Spinal cord (tissue), 10 donors: ENCODE measurements at places on chromosomes 4 and X.

- peak; percentile 20 for DNase-seq
These were observed at the start of gene RNF128 for GRCh38 chrX:106726485-106727437. Gene RNF128, plus strand, starts transcription at chrX:106726701. Its CDS starts 213 bp downstream, at chrX:106726914.

- DNase-seq, result no peak
These were observed 118.5 kb downstream of the PLS3 start for GRCh38 chrX:115679460-115679859.

DNA sequence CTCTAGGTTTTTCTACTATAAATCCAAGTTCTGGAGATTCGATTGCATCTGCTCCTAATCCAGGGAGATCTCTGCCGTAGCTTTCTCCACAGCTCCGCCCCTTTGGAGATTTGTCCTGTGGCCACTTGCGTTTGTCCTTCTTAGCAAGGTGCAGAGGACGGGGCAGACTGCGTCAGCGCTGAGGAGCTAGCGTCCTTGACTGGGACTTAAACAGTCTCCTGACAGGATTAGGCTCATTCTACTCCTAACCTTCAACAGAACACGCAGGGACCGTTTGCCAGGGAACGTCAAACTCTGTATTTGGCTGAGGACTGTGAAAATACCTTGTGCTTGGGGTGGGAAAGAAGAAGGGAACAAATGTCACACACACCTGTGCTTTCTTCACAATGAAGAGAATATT, 38.6 kb downstream of the SORBS2 start:
- DNase-seq, result no peak

GRCh38 chr4:5888222-5889001, 4.5 kb downstream of the CRMP1 start:
- peak; percentile 71 for DNase-seq

DNA sequence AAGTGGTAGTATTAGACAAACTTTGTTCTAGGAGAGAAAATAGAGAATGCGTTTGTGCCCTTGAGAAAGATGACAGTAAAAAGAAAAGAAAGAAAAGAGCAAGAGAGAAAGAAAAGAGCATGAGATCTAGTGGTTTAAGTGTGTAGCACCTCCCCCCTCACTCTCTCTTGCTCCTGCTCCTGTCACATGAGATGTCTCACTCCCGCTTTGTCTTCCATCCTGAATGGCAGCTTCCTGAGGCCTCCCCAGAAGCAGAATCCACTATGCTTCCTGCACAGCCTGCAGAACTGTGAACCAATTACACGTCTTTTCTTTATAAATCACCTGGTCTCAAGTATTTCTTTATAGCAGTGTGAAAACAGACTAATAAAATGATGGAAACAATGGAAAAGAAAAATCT, 499.6 kb downstream of the ACTRT1 start:
- no peak for DNase-seq

DNA sequence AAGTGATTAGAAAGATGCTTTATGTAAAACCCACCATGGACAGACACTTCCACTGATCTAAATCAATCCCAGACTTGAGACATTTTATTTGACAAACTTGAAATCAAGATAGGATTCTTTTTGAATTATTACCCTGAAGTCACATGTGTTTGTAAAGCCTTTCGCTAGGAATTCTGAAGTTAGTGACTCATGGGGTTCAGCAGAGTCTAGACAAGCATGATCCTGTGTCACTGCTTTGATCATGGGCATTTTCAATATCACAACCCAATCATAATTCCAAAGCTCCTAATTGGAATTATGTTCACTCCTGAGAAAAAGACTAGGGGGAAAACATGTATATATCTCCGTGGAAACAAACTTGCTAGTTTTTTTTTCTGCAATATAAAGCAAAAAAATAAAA, 67.5 kb upstream of the BMP3 start:
- no peak for DNase-seq

GRCh38 chr4:56255820-56256219, 131.5 kb downstream of the AASDH start:
- DNase-seq, result no peak

GRCh38 chr4:163042306-163042705, 124.4 kb downstream of the NAF1 start:
- DNase-seq, result no peak

DNA sequence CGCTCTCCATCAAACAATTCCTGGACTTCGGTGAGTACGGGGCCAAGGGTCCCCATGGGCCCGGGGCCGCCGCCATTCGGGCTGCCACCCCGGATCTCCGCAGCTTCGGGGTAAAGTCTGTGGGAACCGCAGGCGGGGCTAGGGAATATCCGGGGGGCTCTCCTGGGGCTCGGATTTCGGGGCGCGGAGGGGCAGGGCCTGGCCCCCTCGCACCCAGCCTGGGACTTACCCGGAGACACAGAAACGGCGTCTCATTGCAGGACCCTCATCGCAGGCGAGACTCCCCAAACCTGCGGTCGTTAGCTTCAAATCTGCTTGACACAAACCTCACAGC, 413 bp downstream of the PDK3 start:
- DNase-seq, result peak; percentile 13

GRCh38 chrX:132968296-132968949, 10.0 kb upstream of the HS6ST2 start:
- no peak for DNase-seq

DNA sequence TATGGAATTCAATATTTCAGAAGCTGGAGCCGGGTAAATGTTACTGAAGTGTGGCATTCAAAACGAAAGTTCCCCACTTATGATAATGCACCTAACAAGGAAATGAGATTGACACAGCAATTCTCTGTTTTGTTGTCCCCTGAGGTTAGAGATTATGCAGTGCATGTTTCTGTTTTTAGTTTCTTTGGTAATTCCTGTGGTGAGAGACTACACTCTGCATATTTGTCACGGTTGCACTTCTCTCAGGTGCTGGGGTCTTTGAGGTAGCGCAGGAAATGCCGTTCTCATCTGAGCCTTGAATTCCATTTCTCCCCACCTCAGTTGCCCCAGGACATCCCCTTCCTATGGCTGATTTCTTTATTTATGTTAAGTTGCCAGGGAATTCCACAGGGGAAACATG, 15.3 kb upstream of the BEND4 start:
- DNase-seq, result no peak

DNA sequence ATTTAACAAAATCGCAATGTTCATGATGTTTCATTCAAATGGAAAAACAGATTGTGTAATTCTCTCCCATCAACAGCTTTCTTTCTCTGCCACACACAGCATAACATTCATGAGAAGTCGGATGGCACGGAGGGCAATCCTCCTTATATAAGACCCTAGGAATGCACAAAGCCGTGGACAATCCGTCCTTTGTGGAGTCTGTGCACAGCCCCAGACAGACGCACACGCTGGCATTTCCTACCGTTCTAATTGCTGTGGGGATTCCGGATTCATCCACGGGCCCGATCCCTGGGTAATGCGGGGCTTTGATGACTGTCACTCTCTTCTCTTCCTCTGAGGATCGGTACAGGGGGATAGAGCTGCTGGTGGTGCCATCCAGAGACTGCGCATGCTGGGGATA, 121.9 kb upstream of the PDLIM3 start:
- DNase-seq, result peak; percentile 45

GRCh38 chr4:54542540-54543041, 115.2 kb upstream of the KIT start:
- DNase-seq, result no peak

DNA sequence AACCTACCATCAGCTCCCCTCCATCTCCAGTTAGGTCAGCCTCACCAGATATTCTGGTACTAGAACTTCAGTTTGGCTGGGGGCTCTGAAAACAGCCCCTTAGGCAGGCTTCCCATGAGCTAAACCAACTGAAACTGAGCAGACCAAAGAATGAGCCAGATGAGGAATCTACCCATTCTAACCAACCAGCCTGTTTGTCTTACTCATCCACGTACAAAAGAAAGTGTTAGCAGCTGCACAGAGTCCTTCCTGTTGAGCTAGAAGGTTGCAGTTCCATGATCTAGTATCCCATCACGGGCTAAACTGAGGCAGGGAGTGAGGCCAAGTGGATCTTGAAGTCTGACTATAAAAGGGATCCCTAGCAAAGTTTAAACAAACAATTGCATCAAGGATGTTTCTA, 17.5 kb downstream of the MAGEA9B start:
- DNase-seq, result no peak

DNA sequence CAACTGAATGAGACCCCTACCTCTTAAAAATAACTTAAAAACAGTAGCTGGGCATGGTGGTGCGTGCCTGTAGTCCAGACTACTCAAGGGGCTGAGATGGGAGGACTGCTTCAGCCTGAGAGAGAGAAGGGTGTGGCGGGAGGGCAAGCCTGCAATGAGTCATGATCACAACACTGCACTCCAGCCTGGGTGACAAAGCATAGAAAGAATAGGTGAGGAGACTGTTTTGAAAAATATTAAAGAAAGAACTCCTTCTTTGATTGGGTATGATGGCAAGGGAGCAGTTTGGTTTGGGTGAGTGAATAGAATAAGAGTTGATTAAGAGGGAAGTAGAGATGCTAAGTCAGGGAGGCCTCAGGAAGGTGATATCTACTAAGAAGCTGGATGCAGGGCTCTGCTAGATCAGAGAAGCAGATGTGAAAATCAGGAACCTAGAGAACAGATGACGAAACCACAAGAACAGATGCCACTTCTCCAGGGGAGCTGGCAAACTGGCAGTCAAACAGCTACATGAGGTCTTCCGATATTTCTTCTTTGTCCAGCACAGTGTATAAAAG, 318.6 kb downstream of the OPHN1 start:
- DNase-seq, result no peak

DNA sequence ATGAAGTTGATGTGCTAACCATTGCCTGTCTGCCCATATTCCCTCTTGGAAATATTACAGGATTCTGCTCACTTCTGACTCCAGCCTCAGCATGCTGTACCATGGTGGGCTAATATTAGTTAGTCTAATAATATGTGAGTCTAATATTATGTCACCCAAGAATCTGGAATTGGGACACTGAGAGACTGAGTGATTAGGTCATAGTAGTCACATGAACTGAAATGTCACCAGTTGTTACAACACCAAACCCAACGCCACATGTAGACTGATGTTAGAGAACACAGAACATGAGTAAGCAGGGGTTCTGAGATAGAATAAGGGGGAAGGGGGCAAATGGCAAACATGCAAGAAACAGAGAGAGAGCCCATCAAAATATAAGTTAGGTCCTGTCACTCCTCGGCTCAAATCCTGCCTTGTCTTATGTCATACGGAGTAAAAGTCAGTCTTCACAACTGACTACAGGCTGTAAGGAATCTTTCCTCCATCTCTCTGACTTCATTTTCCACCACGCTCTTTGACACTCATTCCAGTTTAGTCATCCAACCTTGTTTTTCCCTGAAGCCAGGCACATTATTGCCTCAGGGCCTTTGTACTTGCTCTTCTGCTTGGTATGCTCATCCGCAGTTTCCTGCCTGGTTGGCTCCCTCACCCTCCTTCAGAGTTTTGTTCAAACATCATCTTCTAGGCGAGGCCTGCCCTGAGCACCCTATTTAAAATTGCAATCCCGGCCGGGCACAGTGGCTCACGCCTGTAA, 9.6 kb upstream of the SLAIN2 start:
- no peak for DNase-seq

DNA sequence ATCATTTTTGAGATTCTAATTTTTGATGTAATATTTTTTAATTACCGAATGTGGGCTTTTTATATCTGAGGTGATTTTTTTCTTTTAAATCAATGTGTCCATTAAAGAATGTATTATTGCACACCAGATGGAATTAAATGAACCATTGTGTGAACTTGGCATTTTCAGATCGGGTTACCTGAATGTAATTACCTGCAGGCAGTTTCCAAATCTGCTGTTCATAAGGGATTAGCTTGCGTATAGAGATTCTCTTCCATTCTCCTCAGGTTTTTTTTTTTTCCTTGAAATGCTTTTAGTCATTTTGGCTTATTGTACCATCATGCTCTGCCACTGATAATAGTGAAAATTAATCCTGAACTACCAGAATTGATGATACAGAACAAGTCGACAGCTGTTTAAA, 511.5 kb upstream of the ATOH1 start:
- DNase-seq, result no peak

DNA sequence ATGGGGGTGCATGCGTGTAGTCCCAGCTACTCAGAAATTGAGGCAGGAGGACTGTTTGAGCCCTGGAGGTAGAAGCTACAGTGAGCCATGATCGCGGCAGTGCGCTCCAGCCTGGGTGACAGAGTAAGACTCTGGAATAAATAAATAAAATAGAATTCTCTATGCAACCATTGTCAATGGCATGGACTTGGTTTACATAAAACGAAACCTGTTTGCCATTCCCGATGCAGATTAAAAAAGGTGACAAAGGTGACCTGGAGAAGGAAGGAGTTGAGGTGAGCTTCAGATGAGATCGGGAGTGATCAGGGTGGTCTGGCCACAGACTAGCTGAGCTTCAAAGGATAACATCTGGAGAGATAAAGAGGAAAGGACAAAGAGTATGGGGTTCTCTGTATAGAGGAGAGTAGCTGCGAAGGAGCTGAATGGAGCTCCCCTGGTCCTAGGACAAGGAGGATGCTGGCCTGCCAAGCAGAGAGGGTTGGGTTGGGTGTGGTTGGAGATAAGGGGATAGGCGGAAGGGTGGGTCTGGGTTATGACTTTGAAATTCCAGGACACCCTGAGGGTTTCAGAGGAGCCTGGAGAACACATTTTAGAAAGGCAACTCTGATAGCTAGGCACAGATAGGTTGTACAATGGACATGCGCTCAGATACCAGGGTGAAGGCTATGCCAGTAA, 98.6 kb downstream of the RBM47 start:
- DNase-seq, result no peak

- no peak for DNase-seq
These were observed 148.2 kb downstream of the LDB2 start for GRCh38 chr4:16750216-16750615.

GRCh38 chrX:8960957-8961468, 72.9 kb downstream of the FAM9B start:
- DNase-seq, result no peak

GRCh38 chr4:12926189-12927066, 557.7 kb downstream of the RAB28 start:
- DNase-seq, result no peak

- peak; percentile 7 for DNase-seq
These were observed 449 bp downstream of the CTPS2 start for GRCh38 chrX:16711893-16712547.

DNA sequence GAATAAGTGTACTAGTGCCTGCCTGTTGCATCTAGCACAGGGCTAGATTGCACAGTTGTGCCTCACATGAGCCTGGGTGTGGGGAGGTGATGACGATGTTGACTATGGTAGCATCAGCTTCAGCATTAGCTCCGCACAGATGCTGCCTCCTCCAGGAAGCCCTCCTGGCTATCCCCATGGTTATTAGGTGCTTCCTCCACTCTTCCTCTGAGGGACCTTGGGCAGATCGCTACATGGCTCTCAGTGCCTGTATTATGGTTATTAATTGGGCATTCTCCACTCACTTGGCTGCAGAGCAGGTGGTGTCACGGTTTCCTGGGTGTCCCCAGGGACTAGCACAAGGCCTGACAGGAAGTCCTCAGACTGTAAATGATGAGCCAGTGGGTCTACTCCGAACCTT, 325.6 kb downstream of the ARHGAP10 start:
- DNase-seq, result no peak

- no peak for DNase-seq
These were observed 44.5 kb upstream of the FAAH2 start for GRCh38 chrX:57241967-57242366.

- peak; percentile 71 for DNase-seq
These were observed 409 bp downstream of the UGDH start for GRCh38 chr4:39526765-39527295.

- DNase-seq, result no peak
These were observed 53.7 kb downstream of the ANAPC10 start for GRCh38 chr4:145044341-145044740.
